HS-27A (cell line): ENCODE measurements at places on chromosomes 7 and 10.

DNA sequence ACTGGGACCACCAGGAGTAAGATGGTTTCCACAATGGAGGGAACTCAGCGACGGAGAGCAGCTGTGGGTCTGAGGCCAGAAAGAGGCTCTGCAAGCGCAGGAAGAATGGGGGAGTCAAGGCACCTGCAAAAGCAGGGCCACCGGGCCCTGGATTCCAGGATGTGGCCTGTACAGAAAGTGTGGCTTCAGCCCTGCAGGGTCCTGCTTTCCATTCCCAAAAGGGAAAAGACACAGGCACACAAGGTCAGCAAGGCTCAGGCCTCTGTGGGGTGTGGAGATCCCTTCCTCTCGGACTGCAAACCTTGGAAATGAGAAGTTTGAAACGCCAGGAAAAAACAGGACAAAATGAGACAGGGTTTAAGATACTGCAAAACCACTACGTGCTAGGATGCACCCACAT, 232.5 kb downstream of the TNS3 start:
- no peak for DNase-seq

DNA sequence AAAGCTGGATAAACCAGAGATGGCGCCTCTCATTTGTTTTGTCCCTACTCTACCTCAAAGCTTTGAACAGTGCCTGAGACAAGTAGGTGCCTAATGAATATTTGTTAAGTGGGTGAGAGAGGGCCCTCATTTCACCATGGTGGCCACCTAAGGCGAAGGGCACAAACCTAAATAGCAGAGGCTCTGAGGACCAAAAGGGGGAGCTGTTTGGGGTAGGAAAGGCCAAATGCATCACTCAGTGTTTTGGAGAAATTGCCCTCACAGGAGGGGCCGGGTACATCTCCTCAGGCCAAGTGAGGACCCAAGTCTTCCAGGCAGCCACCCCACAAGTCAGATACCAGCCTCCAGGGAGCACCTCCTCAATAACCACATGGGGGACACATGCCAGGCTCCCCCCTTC, 14.0 kb downstream of the IMPDH1 start:
- no peak for DNase-seq

DNA sequence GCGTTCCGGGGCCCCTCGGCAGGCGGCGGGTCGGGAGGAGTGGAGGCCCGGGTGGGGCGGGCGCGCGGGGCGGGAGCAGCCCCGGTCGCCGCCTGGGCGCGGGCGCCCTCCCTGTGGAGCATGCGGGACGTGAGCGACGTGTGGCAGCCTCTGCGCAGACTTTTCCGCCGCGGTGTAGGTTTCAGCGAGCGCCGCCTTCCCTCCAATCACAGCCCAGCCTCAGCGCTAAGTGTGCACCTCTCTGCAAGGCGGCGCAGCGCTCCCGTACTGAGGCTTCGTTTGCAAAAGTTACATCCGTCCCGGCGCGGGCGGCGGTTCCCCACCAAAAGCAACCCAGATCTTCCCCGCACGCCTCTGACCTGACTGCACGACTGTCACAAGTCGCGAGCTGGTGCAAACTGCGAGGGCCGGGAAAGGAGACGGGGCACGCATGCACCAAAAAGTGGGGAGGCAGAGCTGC, 1.2 kb upstream of the PFKFB3 start:
- no peak for DNase-seq

DNA sequence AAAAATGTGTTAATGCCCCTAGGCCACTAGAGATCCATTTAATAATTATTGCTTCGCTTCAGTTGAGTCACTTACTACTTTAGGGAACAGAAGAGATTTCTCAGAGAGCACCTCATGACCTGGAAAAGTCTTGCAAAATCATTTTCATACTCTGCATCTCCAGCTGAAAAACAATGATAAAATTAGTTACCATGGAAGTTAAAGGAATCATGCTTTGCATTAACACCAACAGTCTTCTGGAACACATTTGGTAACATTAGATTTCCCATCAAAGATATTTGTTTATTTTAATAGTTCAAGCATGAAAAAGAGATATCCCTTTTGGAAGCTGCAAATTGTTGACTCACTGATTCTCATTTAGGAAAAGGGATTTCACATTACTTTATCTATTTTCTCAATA, 1.8 kb upstream of the STEAP2 start:
- no peak for DNase-seq

GRCh38 chr10:104989880-104990279, 348.8 kb downstream of the SORCS3 start:
- DNase-seq, result no peak

DNA sequence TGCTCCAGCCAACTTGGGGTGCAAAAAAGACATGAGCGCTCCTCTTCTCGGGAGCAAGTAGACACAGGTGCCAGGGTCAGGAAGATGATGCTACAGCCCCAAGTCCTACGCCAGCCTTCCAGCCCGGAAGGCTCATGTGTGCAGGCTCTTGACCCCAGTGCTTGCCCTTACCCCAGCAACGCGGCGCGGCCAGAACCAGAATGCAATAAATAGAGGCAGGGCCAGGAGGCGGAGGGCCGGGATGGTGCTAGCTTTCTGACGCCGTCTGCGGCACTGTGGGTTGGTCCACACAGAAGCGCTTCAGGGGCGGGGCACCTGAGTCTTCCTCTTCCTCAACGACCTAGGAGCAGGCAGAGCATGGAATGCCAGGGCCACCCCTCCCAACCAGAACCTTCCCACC, 15.0 kb upstream of the BAZ1B start:
- DNase-seq, result no peak

DNA sequence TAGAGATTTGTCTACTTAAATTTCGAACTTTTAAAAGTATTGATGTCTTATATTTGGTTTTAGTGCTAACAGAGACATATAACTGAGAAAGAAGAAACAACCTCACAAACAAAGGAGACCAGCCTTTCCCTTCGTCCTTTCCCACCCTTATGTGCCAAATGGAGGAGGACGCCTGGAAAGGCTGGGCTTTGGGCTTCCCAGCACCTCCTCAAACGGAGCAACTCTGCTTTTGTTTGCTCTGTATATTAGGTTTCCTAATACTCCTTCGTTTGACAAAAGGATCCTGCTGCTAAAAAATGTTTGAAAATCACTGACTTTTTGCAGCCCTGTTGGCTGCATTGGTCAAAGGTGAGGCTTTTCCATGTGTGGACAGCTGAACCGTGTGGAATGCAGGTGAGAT, 471.8 kb downstream of the SORCS3 start:
- DNase-seq, result no peak

DNA sequence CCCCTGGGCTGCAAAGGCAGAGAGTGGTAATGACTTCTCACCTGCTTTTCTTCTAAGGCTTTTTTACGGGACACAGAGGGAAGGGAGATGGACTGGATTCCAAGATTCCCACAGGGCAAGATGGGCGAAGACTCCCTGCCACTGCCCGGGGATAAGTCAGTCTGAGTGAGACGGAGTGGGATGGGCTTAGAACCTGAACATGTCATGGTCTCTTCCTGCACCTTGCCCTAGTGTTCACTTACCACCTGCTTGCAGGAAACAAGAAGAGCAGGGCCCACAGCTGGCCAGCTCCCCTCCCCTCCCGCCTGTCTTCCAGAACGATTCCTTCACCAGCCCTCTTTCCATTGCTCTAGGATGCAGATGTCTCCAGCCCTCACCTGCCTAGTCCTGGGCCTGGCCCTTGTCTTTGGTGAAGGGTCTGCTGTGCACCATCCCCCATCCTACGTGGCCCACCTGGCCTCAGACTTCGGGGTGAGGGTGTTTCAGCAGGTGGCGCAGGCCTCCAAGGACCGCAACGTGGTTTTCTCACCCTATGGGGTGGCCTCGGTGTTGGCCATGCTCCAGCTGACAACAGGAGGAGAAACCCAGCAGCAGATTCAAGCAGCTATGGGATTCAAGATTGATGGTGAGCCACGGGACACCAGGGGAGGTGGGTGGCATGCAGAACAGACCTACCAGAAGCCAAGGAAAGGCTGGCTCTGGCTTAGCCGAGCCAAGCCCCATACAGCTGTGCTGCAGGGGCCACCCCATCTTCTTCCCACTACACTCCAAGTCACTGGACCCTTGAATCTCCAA, 1.3 kb downstream of the SERPINE1 start:
- DNase-seq, result no peak

DNA sequence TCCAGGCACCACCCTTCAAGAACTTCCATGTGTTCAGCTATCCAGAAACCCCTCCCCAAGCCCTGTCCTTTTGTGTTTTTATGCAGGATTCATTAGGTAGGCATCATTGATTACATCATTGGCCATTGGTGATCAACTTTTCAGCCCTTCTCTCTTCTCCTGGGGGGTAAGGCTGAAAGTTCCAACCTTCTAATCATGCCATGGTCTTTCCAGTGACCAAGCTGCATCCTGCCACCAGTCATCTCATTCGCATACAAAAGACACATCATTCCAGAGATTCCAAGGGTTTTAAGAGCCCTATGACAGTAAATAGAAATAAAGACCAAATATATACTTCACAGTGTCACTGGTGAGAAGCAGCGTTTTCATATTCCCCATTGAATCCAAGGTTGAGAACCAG, 48.2 kb downstream of the DNAJC12 start:
- no peak for DNase-seq

DNA sequence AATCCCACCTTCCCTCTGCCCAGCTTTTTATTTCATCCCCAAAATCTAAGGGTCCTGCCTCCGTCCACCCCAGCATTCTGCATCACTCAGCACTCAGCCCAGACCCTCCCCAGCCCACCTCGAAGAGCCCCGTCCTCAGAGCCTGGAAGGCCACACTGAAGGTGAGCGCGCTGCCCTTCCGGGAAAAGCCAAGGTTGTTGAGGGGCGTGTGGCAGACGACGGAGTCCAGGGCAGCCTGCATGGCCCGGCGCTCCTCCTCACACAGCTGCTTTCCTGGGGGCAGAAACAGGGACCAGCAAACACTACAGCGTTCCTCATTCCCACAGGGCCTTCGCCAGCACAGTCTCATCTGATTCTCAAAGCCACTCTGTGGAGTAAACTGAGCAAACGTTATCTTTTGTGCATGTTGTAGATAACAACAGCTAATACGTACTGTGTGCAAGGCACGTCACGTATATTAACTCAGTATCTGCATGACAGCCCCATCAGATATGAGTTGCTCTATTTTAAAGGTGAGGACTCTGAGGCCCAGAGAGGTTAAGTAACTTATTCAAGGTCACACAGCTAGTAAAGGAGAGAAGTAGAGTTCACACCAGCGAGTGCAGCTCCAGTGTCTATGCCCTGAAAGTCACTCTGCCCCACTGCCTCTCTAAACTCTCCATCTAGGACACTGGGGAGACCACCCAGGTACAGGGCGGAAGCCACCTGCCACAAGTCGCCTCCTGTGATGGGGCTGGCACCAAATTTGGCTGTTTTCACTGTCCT, 2.8 kb downstream of the TRAPPC14 start:
- no peak for DNase-seq

- no peak for DNase-seq
Observed at GRCh38 chr10:5958675-5959074, 18.7 kb downstream of the IL15RA start.

GRCh38 chr7:1920266-1920681, 250.2 kb downstream of the ELFN1 start:
- DNase-seq, result no peak

DNA sequence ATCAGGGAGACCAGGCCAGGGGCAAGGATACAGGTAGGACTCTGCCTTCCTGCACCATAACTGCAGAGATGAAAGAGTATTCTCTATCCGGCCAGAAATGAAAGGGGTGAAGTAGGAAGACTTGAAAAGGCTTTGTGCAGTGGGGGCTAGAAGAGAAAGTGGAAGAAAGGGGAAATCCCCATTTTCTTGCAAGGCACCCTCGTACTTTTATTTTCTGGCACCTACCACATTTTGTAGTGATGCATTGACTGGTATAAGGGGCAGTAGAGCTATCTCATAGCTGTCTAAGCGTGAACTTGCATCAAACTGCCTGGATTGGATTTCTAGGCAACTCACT, 752 bp upstream of the CAMK2G start:
- no peak for DNase-seq

DNA sequence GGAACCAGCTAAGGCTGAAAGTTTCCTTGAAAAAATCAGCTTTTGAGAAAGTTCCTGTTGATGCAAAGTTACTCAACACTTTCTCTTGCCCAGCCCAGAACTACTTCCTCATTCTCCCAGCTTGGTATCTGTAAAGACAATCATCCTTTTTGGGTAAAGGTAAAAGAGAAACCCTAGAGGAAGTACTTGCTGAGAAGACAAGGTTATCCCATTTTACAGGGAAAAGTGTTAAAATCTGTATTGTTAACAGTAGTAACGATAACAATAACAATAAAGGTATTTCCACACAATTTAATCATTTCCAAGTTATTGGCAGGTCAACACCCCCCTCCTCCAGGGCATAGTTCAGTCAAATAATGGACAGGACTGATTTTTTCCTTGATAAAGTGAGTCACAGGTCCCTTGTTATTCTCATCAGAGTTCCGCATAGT, 2.4 kb downstream of the ALOX5 start:
- no peak for DNase-seq

DNA sequence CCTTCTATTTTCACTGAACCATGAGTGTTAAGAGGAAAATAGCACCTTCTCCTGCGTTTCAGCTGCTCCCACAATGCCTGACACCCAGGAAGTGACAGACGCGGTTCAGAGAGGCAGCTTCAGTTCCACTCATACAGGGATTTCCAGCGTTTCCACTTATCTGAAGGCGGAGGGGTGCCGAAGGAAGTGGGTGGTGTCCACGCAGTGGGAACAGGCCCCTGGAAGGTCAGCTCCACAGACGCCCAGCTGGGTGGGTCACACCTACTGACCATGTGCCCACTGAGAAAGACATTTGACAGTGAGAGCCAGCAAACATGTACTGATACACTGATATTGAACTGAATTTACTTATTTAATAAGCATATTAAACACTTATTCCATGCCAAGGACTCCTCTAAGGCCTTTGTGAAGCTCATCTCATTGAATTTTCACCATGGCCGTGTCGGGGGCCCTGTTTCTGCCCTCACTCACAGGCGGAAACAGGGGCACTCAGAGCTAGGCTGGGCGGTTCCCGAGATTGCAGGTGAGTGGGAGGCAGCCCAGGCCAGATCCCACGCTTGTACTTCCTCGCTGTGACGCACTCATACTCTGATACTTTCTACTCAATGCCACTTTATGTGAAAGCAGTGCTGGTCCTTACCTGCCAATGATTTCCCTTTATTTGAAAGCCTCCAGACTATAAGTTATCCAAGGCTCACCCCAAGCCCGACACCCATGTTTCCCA, 96.8 kb downstream of the TCERG1L start:
- no peak for DNase-seq

- no peak for DNase-seq
Observed at GRCh38 chr7:19713676-19714075, 4.8 kb upstream of the POLR1F start.

GRCh38 chr7:5478568-5479430, 55.2 kb upstream of the TNRC18 start:
- DNase-seq, result no peak

DNA sequence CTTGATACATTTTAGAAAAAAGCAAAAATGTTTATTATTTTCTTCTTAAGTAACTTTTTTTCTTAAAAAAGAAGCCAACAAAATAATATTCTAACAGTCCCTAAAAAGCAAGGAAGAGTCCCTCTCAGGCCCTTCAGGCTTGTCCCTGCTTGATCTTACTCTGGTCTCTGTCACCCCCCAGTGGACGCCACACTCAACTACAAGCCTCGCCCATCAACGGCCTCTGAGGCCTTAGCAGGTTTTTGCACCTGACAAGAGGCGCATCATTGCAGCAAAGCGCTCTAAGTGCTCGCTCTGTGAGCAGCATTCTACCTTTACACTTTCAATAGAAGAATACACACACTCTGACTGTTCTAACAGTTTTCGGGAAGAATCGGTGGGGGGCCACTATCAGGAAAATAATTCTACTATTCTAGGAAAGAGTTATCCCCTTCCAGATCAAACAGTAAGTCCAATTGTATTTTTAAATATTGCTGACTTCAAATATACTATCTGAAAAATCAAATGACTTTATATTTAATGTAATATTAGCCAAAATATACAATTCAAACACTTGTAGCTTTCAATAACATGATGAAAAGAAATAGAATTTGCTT, 139.2 kb downstream of the USP6NL start:
- no peak for DNase-seq
